Lower lobe of right lung (tissue), 2 donors: ENCODE measurements at places on chromosomes 16 and 17. TPM values are rescaled to one million over a fixed set of nuclear protein-coding genes. Genes with fewer than 3 reads are reported as not detected.

The CHST5 gene
- 0.62 TPM for total RNA-seq

GRCh38 chr16:22859925-22860324 lies 46.0 kb downstream of the HS3ST2 start:
- no peaks in the 10 kb centered on the region for H3K4me1 ChIP-seq
- no peak for DNase-seq
- H3K27ac ChIP-seq: no peak overlapping the region
- no peak overlapping the region for H3K4me3 ChIP-seq
- H3K36me3 ChIP-seq: no peaks in the 10 kb centered on the region
- peaks cover 13% of the 10 kb centered on the region for H3K27me3 ChIP-seq

DNA sequence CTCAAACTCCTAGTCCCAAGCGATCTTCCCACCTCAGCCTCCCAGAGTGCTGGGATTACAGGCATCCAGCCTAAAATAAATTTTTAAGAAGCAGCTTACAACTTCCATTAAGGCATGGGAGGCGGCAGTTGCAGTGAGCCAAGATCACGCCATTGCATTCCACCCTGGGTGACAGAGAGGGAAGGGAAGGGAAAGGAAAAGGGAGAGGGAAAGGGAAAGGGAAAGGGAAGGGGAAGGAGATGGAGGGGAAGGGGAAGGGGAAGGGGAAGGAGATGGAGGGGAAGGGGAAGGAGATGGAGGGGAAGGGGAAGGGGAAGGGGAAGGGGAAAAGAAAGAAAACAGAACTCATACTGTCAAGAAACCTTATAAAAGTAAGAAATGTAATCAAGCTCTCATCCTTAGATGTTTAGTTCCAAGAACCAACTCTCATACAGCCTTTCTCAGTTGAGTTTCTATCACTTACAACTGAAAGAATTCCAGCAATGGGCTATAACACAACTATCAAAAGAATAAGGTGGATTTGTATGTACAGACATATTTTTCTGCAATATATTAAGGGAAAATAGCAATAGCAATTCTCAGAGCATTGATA lies 43.1 kb downstream of the SHCBP1 start:
- peaks cover 3% of the 10 kb centered on the region for H3K27me3 ChIP-seq
- no peak for DNase-seq
- H3K27ac ChIP-seq: no peak overlapping the region
- no peaks in the 10 kb centered on the region for H3K36me3 ChIP-seq

DNA sequence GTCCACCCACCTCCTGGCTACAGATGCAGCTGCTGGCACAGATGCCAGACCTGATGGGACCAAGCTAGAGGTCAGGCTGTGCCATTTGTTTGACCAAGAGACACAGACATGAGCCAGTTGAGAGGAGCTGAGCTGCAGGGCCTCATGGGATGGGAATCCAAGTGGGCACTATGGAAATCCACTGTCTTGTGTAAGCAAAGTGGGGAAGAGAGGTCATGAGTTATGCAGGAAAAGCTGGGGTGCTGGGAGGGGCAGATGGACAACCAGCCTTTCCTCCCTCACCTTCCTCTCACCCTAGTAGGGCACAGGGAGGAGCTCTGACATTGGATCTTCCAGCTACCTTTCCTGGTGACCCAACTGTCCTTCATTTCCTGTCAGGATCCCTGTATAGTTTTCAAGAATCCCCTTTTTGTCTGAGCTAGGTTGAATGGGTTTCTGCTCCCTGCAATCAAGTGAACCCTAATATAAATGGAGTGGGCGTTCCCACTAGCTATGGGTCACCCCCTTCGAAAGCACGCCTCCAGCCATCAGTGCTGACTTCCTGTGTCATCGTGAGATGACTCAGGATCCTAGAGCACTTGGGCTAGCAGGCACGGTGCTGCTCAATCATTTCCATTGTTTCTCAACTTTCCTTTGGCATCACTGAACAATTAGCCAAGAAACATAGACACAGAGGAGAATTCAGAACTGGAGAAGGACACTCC lies 13.6 kb downstream of the ATPAF2 start:
- H3K4me1 ChIP-seq: peaks cover 6% of the 10 kb centered on the region
- no peak for DNase-seq
- H3K4me3 ChIP-seq: no peak overlapping the region
- H3K27ac ChIP-seq: no peak overlapping the region
- H3K36me3 ChIP-seq: peaks cover 43% of the 10 kb centered on the region

The EVPLL gene
- 2.8 TPM for total RNA-seq
